AG09319 (cell line): ENCODE measurements at places on chromosomes 7 and 10.

GRCh38 chr10:88920198-88920597 is 32.4 kb downstream of the ACTA2 start:
- DNase-seq: no peak

DNA sequence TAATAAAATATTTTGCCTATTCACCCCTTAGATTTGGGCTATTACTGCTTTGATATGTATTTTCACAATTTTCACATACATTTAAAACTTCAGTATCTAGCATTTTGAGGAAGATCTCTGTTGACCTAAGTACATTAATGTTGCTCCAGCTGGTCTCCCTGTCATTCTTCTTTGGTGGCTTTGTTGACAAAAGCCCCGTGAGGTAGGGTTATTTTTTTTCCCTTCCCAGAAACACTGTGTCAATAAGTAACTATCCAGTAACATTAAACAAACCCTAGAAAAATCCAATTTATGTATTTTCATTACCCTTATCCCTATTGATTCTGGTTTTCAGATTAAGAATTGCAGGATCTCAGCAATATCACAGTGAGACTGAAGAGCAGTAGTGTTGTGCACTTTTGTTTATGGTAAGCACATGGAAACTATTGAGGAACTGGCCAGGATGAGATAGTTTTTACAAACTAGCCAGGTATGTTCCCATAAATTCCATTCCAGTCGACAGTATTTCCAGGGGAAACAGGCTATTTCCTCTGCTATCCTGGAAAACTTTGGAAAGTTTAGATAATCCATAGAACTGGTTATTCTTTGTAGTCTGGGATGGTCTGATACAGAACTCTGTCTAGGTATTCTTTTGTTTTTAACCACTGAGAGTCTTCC is 198.2 kb downstream of the PON1 start:
- no peak for DNase-seq

GRCh38 chr7:30202671-30203070 is 67.9 kb downstream of the MTURN start:
- no peak for DNase-seq

- no peak for DNase-seq
Observed at GRCh38 chr10:77531441-77532001, 106.1 kb downstream of the KCNMA1 start.
